ENCODE measurements at places on chromosomes 12 and 14. TPM values are rescaled to one million over a fixed set of nuclear protein-coding genes. Genes with fewer than 3 reads are reported as not detected.

DNA sequence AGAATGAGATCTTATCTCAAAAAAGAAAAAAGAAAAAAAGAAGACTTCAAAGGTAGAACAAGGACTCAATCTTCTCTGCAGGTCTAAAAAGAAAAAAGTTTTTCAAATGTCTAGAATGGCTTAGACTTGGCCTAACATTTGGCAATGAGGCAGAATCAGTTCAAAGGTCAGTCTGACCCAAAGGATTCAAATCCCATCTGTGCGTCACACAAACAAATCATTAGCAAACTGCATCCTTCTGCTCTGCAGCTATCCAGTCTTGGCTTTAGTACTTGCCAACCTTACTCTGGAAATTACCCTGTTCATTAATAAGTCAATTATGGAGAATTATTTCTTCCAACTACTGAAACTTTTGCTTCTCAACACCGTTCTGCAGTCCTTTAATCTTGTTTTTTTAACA lies 3.1 kb downstream of the YAF2 start:
- no peak for DNase-seq

Gene DIO3
- total RNA-seq, result 8.3 TPM

GRCh38 chr14:44353805-44354204 lies 153.3 kb downstream of the FSCB start:
- DNase-seq, result no peak

Gene IL31
- total RNA-seq, result not detected

- peak; percentile 13 for DNase-seq
These were observed 272.6 kb downstream of the PRKD1 start for GRCh38 chr14:29654901-29655550.

Gene BEST3
- 72.2 TPM for total RNA-seq

GRCh38 chr12:99732131-99732530 lies 84.6 kb downstream of the GARIN6 start:
- DNase-seq, result peak; percentile 0

GRCh38 chr12:7793211-7793610 lies 4.0 kb downstream of the NANOG start:
- DNase-seq, result no peak

DNA sequence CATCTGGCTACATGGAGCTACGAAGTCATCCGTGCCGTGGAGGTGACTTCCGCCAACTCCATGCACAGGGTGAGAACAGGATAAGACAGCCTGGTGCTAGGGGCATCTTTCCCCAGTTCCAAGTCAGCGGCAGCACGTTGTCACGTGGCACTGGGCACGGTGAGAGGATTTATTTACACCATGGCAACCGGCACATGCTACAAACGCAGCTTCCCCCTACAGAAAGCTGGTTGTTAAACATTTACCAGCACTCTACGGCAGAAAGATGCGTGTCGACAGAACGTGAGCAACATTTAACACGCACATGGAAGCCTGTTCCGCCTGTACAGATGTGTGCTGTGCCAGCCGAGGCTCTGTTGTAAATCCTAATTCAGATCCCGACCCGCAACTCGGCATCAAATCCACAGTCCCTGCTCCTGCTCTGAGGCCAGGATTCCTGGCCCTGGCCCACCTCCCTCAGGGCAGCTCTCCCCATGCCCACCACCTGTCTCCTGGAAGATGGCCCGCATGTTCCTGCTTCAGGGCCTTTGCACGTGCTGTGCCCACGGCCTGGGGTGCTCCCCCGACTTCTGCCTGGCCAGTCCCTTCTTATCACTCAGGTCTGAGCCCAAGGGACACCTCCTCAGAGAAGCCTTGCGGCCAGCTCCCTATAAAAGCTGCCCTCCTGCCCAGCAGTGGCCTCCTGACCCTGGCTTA lies 114.1 kb downstream of the RFLNA start:
- DNase-seq, result no peak

- no peak for DNase-seq
These were observed 36.5 kb downstream of the UBE3B start for GRCh38 chr12:109513977-109514376.

DNA sequence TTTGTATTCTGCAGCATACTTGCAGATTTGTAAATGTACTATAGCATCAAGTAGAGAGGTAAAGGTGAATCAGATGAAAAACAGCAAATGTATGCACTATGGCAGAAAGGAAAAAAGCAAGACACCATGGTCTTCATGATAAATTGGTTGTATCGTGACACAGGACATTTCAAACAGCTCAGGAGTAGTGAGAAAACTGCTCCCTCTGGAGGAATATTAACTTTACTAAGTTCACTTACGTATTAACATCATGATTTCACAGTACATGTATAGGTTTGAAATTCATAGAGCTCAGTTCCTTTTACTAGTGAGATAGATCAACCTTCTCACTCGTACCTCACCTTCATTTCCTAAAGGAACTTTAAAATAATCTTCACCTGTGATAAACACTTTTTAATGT lies 6.5 kb downstream of the MBIP start:
- no peak for DNase-seq

- no peak for DNase-seq
These were observed 3.0 kb downstream of the GALNT6 start for GRCh38 chr12:51388069-51388799.

Gene INSM2
- not detected for total RNA-seq

Gene INHBC
- total RNA-seq, result not detected

Gene PUS7L
- 25.8 TPM for total RNA-seq

DNA sequence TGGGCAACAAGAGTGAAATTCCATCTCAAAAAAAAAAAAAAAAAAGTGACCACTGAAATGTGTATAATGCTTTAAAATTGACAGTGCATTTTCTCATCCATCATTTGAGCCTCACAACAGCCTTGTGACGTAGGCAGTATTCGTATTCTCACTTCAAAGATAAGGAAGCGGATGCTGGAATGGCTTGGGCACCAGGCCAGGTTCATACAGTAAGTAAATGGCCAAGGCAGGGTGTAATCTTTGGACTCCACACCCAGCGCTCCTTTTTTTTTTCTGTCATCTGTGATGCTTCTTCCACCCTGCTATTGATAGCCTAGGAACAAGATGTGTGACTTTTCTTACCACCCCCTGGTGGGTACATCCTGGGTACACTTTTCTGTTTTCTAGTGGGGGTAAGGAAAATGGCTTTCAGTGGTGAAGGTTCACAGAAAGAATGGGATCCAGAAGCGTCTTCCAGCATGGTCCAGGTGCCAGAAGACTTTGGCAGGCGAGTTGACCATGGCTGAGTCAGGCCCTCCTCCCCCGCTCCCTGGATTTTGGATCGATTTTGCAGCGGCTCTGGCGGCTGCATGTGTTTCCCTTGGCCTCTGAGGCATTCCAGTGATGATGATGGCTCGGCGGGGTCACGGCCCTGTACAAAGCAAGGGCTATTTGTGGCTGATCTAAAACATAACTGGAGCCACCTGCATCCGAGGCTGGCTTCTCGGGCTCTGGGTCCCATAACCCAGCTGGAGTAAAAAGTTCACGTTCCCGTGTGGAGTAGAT lies 110.6 kb downstream of the CACNA1C start:
- peak; percentile 78 for DNase-seq

Gene SERPINA5
- not detected for total RNA-seq

DNA sequence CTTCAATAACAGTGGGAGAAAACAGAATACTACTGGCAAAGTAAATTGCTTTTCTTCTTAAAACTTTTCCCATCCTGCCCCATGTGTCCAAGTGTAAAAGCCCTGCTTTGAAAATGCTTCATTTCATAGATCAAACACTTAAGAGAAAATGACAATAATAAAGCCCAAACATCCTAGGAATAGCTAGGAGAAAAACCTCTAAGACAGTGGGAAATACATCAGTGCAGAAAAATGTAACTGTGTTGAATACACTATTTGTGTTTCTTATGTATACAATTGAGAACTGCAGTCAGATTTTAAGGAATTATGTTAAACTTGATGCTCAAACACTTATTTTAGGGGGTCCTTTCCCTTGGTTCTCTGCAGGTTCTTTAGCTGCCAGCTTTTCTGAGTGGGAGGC lies 181.1 kb downstream of the MSRB3 start:
- no peak for DNase-seq

GRCh38 chr14:31501870-31502269 lies 14.0 kb upstream of the GPR33 start:
- DNase-seq, result no peak

Gene CLEC14A
- 42.2 TPM for total RNA-seq

Gene MCRS1
- 51.8 TPM for total RNA-seq

DNA sequence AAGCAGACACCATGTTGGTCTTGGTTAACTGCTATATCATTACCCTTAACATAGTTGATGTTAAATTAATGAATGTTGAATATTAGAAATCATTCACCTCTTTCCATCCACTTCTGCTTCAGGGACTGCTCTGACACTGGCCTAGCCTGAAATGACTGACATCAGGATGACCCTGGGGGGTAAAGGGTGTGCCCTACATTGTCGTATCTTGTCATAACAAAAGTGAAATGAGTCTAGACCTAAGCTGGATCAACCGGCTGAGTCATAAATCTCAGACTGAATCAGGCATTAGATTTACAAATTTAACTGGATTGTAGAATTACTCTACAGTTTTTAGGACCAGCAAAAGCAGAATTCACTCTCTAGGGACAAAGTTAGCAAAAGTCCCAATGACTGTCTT lies 35.3 kb downstream of the KICS2 start:
- no peak for DNase-seq

GRCh38 chr14:55593698-55594097 lies 13.7 kb downstream of the KTN1 start:
- no peak for DNase-seq

- no peak for DNase-seq
These were observed 358.8 kb downstream of the C12orf50 start for GRCh38 chr12:87670448-87670847.

DNA sequence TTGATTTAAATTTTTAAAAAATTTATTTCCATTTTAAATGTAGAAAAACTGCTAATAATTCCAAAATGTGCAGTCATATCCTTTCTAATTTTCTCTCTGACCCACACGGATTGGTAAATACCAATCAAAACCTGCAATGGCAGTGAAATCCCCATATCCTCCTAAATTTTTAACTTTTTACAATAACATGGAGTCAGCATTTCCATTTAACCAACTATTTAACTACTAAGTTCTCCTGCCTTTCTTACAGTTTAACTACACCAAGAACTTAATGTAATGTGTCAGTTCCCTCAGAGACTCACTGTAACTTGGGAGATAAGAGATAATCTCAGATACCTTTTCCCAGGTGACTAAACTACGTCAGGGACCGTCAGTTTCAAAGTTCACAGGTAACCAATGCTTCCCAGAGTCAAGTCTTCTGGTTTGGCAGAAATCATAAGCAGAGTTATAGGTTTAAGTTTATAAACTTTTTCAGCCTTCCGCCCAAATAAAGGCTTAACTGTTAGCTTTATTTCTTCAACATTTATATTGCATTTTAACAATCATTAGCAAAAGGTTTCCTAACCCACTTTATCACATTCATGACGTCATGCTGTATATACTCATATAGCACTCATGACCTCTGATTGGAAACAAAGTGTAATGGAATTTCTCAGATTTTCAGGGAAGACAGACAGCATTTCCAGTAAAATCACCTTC lies 7.6 kb downstream of the KRAS start:
- DNase-seq, result no peak

DNA sequence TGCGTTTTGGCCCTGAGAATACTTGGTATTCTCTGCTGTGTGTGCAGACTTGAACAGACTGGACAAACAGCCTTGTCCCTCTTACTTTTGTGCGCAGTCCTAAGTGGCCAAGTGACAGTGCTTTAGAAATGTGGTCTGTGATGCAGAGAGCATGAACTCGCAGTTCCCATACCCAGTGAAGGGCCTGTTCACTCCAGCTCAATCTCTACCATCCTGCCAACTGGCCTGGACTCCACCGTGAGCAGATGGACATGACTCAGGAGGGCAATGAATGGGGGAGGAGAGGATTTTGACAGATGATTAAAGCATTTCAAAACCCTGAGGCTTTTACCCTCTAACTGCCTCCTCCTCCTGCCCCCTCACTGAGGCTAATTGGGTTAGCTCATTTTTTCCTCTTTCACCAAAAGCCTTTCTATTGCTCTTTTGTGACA lies 62.5 kb upstream of the PYGL start:
- peak; percentile 63 for DNase-seq

GRCh38 chr14:20421267-20421666 lies 8.0 kb upstream of the TEP1 start:
- no peak for DNase-seq

Gene PRR4
- total RNA-seq, result 19.3 TPM

Gene SLC5A8
- total RNA-seq, result 0.41 TPM

GRCh38 chr12:74538491-74539258 lies 1.0 kb downstream of the ATXN7L3B start:
- peak; percentile 41 for DNase-seq

- DNase-seq, result no peak
These were observed 11.5 kb downstream of the ZFP36L1 start for GRCh38 chr14:68781161-68782021.

DNA sequence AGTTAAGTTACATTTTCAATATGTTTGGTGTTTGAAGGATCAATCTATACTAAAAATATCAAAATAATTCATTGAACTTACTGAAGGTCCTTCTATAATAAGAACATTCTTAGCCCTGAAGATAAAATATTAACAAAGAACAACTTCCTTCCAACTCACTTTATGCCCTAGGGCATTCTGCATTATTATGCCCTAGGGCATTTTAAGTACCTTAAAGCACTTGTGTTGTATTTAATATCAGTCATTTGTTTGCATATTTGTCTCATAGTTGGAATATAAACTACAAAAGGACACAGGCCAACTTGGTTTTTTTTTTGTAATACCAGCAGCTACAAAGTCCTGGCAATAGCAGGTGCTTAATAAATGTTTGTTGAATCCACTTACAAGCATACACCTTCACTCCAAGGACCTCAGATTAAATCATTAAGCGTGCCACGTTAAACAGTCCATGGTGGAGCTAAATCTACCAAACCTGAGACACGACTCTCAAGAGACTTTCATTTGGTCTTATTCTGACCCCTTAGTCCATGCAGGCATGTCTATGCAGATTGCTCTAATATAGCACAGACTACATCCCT lies 50.7 kb downstream of the EPS8 start:
- no peak for DNase-seq

Gene PLEKHD1
- total RNA-seq, result 0.21 TPM

DNA sequence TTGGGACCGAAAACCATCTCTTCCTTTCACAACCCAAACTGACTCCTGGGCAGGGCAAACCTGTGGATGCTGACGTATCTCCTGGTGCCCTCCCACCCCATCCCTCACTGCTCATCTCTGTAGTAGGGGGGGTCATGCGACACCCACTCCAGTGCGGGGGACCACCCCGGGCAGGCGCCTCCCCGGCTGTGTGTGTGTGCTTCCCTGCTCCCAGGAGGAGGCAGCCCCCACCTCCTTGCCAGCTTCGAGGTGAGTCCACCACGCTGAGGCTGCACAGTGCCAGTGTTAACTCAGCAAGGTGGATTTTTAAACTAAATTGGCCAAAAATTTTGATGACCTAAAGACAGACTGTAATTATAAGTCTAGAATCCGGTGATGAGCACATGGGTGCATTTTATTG lies 46.2 kb upstream of the BEGAIN start:
- DNase-seq, result no peak

GRCh38 chr12:130242506-130242905 lies 80.2 kb downstream of the FZD10 start:
- DNase-seq, result no peak

GRCh38 chr12:114406316-114406983 lies 506 bp upstream of the TBX5 start:
- no peak for DNase-seq

Gene DPY19L2
- 19.1 TPM for total RNA-seq

All from tongue (tissue), 3 donors.